ENCODE measurements at places on chromosomes 2 and 18. TPM values are rescaled to one million over a fixed set of nuclear protein-coding genes. Genes with fewer than 3 reads are reported as not detected.

DNA sequence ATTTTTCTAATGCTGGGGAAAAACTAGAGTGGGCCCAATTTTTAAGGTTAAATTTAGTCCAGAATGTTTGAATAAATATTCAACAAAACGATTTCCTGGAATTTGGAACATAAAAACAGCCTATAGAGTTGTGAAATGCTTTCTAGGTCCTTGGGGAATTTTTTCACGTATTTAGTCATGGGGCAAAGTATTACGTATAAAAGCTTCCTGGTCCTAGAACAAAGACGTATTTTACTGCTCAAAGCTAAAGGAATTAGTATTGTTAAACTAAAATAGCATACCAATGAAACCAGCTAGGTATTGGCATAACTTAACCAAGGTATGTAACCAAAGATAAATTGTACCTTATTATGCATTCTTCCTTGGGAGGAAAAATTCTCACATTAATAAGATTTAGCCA is 1.6 kb downstream of the SESTD1 start:
- DNase-seq, result no peak

DNA sequence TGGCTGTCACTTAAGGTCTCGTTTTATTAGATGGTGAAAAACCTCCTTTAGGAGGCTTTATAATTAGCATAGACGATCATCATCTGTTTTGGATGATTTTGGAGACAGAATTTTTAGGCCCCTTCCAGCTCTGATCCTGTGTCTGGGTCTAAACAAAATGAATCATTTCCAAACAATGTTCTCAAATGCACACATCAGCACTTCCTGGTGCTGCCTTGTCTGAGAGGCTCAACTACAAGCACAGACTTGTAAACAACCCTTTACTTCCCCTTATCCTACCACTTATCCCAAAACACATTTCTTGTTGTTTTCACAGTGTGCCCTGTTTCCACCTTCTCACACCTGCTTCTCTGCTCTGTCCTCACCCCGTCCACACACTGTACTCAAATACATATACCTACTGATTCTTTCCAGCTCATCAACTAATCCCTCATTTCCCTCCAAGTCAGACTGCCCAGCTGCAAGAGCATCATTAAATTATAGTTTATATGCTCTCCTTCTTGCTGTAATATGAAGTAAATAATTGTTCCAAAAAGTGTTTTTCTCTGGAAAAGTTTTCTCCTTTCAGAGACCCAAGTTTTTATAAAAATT is 71.2 kb upstream of the COL3A1 start:
- no peak for DNase-seq

- no peak for DNase-seq
These were observed 7.6 kb downstream of the FAM168B start for GRCh38 chr2:131085646-131086045.

DNA sequence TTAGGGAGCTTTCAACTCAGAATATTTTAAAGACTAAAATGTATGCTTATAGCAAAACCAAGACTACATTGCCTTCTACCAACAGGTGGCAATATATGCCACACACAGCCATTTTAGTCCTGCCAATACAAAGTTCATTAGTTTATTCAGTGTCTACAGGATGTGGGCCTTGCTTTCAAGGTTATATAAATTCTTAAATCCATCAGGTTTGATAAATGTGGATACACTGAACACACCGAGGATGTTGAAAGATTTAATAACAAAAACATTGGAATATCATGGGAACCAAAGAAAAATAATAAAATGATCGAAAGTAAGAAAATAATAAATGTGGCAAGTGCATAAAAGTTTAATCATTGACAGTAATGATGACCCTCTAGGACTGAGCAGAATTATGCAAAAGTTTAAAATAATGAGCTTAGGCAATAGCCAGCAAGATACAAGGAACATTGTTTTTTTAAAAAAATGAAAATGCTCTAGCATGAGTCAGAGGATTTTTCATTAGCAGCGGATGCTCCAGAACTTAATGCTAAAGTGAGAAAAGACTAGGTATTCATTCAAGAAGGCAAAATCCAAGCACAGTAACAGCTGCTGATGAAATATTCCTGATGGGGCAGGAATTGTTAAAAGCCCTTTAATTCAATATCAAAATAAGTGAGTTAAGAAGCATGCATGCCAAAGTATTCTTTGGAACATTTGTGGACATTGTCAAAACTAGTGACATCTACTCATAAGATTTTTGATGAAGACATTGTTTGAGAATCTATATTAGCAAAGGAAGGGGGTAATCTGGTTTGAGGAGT is 14.2 kb downstream of the SCN9A start:
- DNase-seq, result no peak

- DNase-seq, result no peak
These were observed 30.8 kb upstream of the HPCAL1 start for GRCh38 chr2:10271946-10272345.

- peak; percentile 85 for DNase-seq
These were observed 69.7 kb upstream of the NRP2 start for GRCh38 chr2:205612636-205613035.

DNA sequence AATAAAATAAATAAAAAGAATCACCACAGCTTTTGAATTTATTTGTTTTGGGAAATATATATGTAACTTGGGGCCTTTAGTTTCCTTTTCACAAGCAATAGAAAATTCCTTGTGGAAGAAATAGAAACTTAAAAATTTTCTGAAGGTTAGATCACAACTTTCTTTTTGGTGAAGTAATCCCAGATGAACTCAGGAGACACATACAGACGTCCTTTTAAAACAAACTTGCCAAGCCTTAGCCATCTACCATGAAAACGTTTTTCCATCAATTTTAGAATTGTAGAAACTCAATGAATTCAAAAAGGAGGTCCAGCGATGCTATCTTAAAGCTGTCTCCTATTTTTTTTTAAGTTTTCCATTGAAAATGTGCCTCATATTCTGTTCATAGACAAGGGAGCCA is 225.6 kb downstream of the ASXL3 start:
- no peak for DNase-seq

DNA sequence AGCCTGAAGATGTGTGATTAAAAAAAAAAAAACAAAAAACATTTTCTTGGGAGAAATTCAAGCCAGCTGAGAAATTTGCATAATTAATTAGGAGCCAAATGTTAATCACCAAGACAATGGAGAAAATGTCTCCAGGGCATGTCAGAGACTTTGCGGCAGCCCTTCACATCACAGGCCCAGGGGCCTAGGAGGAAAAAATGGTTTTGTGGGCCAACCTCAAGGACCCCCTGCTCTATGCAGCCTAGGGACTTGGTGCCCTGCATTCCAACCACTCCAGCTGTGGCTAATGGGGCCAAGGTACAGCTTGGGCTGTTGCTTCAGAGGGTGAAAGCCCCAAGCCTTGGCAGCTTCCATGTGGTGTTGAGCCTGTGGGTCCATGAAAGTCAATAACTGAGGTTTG is 241.9 kb upstream of the THUMPD2 start:
- no peak for DNase-seq

Gene CLEC4F
- total RNA-seq, result not detected

Gene SERPINB12
- not detected for total RNA-seq

Gene DNER
- not detected for total RNA-seq

Gene PUS10
- 7.9 TPM for total RNA-seq
